ENCODE measurements at places on chromosomes 1 and 21.

- DNase-seq: no peak
These were observed 36.9 kb downstream of the SLC2A1 start for GRCh38 chr1:42921769-42922168.

GRCh38 chr1:191049781-191050180 lies 572.1 kb upstream of the BRINP3 start:
- no peak for DNase-seq

GRCh38 chr1:26254404-26254803 lies 20.4 kb downstream of the CEP85 start:
- no peak for DNase-seq

GRCh38 chr1:158003406-158003800 lies 10.0 kb downstream of the KIRREL1 start:
- no peak for DNase-seq

GRCh38 chr1:83829106-83829505 lies 169.8 kb downstream of the TTLL7 start:
- no peak for DNase-seq

- DNase-seq: no peak
These were observed 19.0 kb downstream of the KIAA0040 start for GRCh38 chr1:175173531-175173930.

DNA sequence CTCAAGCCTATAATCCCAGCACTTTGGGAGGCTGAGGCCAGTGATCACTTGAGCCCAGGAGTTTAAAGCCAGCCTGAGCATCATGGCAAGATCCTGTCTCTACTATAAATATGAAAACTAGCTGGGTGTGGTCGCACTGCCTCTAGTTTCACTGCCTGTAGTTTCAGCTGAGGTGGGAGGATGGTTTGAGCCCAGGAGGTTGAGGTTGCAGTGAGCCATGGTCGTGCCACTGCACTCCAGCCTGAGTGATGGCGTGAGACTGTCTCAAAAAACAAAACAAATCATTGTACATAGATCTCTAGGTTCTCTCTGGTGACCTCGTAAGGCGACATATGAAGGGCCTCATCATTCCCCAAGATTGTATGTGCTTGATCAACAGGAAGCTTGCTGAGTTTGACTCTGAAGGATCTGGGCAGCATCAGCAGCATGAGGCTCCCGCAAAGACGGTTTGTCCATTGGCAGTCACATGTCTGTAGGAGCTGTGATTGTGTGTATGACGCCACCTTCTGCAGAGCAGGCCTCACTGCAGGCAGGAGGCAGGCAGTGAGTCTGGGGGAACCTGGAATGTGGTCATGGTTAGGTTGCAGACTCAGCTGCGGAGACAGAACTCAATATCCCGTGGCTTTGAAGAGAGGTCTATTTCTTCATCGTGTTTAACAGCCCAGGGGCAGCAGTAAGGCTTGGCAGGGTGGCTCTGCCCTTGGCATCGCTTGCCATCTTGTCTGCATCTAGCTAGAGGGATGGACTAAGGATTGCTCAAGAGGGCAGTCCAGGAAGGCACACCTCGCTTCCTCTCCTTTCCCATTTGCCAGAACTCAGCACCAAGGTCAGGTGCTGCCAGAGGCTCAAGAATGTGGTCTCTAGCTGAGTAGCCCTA lies 14.0 kb downstream of the ATP5PO start:
- no peak for DNase-seq

- no peak for DNase-seq
These were observed 10.4 kb downstream of the BARHL2 start for GRCh38 chr1:90706437-90707362.

- DNase-seq: no peak
These were observed 40.6 kb upstream of the SLC2A1 start for GRCh38 chr1:42999308-42999707.

DNA sequence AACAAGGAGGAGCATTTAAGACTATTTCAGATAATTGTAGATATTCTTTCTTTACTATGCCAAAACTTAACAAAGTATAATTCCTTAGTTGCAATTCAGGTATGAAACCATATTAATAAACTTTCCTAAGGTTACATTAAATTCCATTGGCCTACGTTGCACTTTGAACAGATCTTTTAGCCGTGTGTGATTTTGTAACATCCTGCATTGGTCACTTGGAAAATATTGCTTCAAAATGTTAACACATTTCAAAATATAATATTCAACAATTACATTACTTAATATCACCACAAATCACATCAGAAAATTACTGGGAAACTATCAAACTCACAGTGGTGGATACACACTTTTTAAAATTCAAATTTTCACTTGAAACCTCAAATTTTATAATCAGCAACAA lies 20.2 kb downstream of the ETS2 start:
- no peak for DNase-seq

DNA sequence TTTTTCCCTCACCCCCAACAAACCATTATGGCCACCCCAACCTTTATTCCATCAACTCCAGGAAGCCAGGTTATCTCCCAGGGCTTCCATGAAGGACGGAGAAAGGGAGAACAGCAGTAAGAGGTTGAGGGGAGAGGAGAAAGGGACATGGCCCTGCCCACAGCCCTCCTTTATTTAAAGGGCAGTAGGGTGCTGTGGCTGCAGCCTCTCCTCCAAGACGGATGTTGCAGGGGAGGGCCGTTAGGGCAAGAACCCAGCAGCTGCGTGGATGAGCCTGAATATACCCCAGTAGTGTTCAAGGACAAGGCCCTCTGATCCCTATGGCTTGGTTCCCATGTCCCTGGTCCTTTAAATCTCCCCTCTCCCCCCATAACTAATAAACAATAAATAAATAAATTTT lies 5.9 kb downstream of the RXFP4 start:
- DNase-seq: no peak

GRCh38 chr1:66242646-66243547 lies 291.1 kb upstream of the SGIP1 start:
- peak; percentile 55 for DNase-seq

GRCh38 chr1:109256971-109257681 lies 7.8 kb downstream of the CELSR2 start:
- DNase-seq: no peak

Measured in stimulated activated CD8-positive, alpha-beta memory T cell treated with anti-CD3 and anti-CD28 coated beads, Interleukin-7, amount 100 ng/mL, for 4 hours (primary cell).